ENCODE measurements at places on chromosomes 5 and 9. TPM values are rescaled to one million over a fixed set of nuclear protein-coding genes. Genes with fewer than 3 reads are reported as not detected.

LCN15 gene
- 0.70 TPM for polyA plus RNA-seq

GLDC gene
- polyA plus RNA-seq: 1.8 TPM

GFI1B gene
- polyA plus RNA-seq: 0.87 TPM

STXBP1 gene
- 9.2 TPM for polyA plus RNA-seq

CDH10 gene
- not detected for polyA plus RNA-seq

ZNF462 gene
- polyA plus RNA-seq: 0.60 TPM

ARL14EPL gene
- polyA plus RNA-seq: 0.04 TPM

SV2C gene
- polyA plus RNA-seq: not detected

CARD6 gene
- 2.8 TPM for polyA plus RNA-seq

RAB3C gene
- under 0.01 TPM for polyA plus RNA-seq

SNX24 gene
- 28.2 TPM for polyA plus RNA-seq

PCDHGB2 gene
- polyA plus RNA-seq: 0.51 TPM

KIAA1958 gene
- 1.7 TPM for polyA plus RNA-seq

STKLD1 gene
- 1.8 TPM for polyA plus RNA-seq

SEMA6A gene
- polyA plus RNA-seq: 4.9 TPM

PCDHA9 gene
- polyA plus RNA-seq: 0.01 TPM

MEGF10 gene
- not detected for polyA plus RNA-seq

OTP gene
- polyA plus RNA-seq: not detected

ANP32B gene
- polyA plus RNA-seq: 217 TPM

HSPA4 gene
- 24.0 TPM for polyA plus RNA-seq

SPATA6L gene
- 1.4 TPM for polyA plus RNA-seq

LRRC19 gene
- 25.9 TPM for polyA plus RNA-seq

All from sigmoid colon (tissue), 7 donors.